Suprapubic skin (tissue), 4 donors: ENCODE measurements at places on chromosomes 7 and 10. TPM values are rescaled to one million over a fixed set of nuclear protein-coding genes. Genes with fewer than 3 reads are reported as not detected.
A peak's percentile ranks its signal among the peaks of the same experiment; 100 is the strongest.

GRCh38 chr7:151399906-151400305 is 9.9 kb downstream of the WDR86 start:
- no peak for DNase-seq
- no peak overlapping the region for H3K27ac ChIP-seq
- H3K4me3 ChIP-seq: peak overlapping the region; percentile 3
- no peaks in the 10 kb centered on the region for H3K27me3 ChIP-seq
- no peaks in the 10 kb centered on the region for H3K36me3 ChIP-seq

GRCh38 chr7:79770063-79770462 is 316.6 kb upstream of the MAGI2 start:
- no peak for DNase-seq
- H3K36me3 ChIP-seq: no peaks in the 10 kb centered on the region
- H3K27ac ChIP-seq: no peak overlapping the region
- no peak overlapping the region for H3K4me3 ChIP-seq

DNA sequence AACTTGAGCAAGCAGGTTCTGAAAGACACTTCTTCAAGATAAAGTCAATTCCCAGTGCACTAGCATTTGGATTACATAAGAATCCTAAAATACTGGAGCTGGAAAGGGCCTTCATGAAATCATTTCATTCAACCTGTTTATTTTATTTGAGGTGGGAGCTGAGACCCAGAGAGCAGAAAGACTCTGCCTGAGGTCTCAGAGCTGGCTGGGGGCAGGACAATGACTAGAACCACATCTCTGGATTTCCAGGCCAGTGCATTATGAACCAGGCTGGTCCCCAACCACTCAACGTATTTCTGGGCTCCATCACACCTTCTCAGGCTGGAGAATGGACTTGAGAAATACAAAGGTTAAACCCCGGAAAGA is 8.4 kb downstream of the ANXA11 start:
- DNase-seq: no peak
- peak overlapping the region; percentile 69 for H3K27ac ChIP-seq
- H3K4me1 ChIP-seq: peaks cover 80% of the 10 kb centered on the region
- H3K36me3 ChIP-seq: no peaks in the 10 kb centered on the region
- no peaks in the 10 kb centered on the region for H3K27me3 ChIP-seq

DNA sequence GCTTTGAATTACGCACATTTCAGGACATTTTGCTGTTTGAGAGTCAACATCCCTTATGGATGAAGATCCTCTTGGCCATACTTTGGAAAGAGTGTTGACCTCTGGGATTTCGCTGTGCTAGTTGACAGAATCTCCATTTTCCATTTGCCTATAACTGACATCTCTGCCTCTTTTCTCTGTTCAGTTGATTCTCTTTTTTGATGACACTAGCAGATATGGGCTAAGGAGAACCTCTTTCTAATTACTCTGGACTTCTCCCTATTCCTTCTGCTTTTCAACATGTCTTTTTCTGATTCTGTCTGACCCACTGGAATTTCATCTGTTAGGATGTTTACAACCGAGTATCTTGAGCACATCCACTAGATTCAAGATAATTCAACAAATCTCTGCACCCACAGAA is 311.5 kb downstream of the CAMK1D start:
- no peaks in the 10 kb centered on the region for H3K36me3 ChIP-seq
- H3K27ac ChIP-seq: no peak overlapping the region
- no peak for DNase-seq
- peaks cover 4% of the 10 kb centered on the region for H3K4me1 ChIP-seq
- no peaks in the 10 kb centered on the region for H3K27me3 ChIP-seq
- no peak overlapping the region for H3K4me3 ChIP-seq

DNA sequence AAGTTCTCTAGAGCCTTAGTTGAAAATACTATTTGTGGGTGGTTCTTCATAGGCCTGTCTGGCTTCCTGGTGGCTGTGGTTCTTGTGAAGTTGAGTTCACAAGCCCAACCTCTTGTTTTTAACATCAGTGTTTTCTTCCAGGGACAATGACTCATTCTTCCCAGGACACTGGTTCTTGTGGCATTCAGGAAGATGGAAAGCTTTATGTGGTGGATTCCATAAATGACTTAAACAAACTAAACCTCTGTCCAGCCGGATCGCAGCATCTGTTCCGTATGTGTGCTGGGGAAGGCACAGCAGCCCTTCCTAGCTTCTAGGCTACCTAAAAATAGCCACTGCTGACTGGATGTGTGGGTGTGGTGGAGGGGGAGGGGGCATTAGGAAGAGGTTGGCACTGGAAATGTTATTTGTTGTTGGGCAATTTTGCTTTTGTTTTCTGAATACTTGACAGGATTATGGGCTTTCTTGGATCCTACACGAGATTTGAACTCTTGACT is 3.9 kb downstream of the LSMEM1 start:
- DNase-seq: peak; percentile 64
- H3K27ac ChIP-seq: peak overlapping the region; percentile 71
- no peak overlapping the region for H3K4me3 ChIP-seq
- H3K36me3 ChIP-seq: no peaks in the 10 kb centered on the region
- H3K4me1 ChIP-seq: peaks cover 45% of the 10 kb centered on the region
- no peaks in the 10 kb centered on the region for H3K27me3 ChIP-seq

GRCh38 chr10:3774814-3775695 is 10.0 kb downstream of the KLF6 start:
- H3K27ac ChIP-seq: peak overlapping the region; percentile 100
- no peaks in the 10 kb centered on the region for H3K27me3 ChIP-seq
- DNase-seq: no peak
- H3K4me1 ChIP-seq: peaks cover 54% of the 10 kb centered on the region

- H3K27ac ChIP-seq: no peak overlapping the region
- H3K4me1 ChIP-seq: no peaks in the 10 kb centered on the region
- no peak overlapping the region for H3K4me3 ChIP-seq
- H3K27me3 ChIP-seq: no peaks in the 10 kb centered on the region
- no peak for DNase-seq
Measured at GRCh38 chr7:37786741-37787569, 61.4 kb upstream of the NME8 start.

DNA sequence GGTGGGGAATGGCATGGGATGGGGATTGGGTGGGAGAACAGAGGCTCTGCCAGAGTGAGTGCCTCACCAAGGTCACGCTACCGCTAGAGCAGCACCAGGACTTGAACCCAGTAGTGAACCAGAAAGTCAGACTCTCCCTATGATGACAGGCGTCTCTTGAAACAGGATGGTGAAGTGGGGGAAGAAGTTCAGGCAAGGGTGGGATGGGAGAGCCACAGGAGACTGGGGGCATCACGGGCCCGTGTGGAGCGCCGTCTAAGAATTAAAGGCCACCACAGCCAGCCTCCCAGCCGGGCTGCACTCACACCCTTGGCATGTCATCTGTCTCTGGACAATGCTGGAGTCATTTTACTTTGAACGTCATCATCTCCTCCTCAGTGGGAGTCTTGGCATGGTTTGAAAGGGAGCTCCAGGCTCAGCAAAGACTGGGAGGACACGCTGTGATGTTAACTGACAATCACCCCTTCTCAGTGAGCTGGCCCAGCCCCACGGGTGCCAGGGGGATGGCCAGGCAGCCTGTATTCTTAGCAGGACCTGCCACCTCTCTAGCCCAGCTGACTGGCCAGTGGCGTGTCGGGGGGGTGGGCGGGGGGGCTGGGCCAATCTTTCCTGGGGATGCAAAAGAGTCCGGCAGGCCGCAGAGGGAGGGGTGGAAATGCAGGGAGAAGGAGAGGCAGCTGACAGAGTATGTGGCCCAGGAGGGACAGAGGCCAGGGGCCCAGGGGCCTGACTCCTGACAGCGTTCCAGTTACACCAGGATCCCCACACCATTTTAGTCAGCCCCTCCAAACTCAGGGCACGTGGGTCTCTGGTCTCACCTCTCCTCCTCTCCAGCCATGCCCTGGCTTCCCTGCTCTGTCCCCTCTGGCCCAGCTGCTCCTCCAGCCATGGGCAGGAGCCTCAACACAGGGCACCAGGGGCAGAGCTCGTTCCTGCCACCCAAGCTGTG is 96.2 kb downstream of the VOPP1 start:
- H3K36me3 ChIP-seq: peaks cover 7% of the 10 kb centered on the region
- H3K4me1 ChIP-seq: peaks cover 2% of the 10 kb centered on the region
- DNase-seq: no peak
- no peak overlapping the region for H3K4me3 ChIP-seq

GRCh38 chr10:62005281-62005680 is 103.8 kb downstream of the ARID5B start:
- peaks cover 23% of the 10 kb centered on the region for H3K4me1 ChIP-seq
- DNase-seq: no peak
- H3K36me3 ChIP-seq: no peaks in the 10 kb centered on the region
- peak overlapping the region; percentile 30 for H3K27ac ChIP-seq
- H3K4me3 ChIP-seq: no peak overlapping the region
- H3K27me3 ChIP-seq: no peaks in the 10 kb centered on the region

GRCh38 chr7:2808891-2809665 is 35.0 kb downstream of the GNA12 start:
- no peaks in the 10 kb centered on the region for H3K36me3 ChIP-seq
- peaks cover 11% of the 10 kb centered on the region for H3K4me1 ChIP-seq
- H3K4me3 ChIP-seq: no peak overlapping the region
- H3K27ac ChIP-seq: no peak overlapping the region

DNA sequence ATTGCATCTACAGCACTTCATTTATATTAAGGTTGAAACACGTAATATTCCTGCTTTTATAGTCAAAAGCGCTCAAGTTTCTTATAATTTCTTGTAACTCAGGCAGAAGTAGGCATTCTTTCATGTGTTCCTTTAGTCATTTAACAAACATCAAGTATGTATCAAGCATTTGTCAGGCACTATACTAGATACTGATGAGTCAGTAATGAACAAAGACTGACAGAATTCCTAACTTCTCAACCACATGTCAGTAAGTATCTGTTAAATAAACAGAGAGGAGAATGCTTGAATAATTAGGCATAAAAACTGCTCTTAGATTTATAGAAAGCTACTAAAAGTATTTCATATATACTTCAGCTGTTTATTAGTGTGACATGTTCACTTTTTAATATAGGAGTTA is 9.9 kb downstream of the CRPPA start:
- no peak for DNase-seq
- H3K4me1 ChIP-seq: no peaks in the 10 kb centered on the region
- no peak overlapping the region for H3K4me3 ChIP-seq
- no peak overlapping the region for H3K27ac ChIP-seq
- H3K27me3 ChIP-seq: no peaks in the 10 kb centered on the region
- H3K36me3 ChIP-seq: no peaks in the 10 kb centered on the region

DNA sequence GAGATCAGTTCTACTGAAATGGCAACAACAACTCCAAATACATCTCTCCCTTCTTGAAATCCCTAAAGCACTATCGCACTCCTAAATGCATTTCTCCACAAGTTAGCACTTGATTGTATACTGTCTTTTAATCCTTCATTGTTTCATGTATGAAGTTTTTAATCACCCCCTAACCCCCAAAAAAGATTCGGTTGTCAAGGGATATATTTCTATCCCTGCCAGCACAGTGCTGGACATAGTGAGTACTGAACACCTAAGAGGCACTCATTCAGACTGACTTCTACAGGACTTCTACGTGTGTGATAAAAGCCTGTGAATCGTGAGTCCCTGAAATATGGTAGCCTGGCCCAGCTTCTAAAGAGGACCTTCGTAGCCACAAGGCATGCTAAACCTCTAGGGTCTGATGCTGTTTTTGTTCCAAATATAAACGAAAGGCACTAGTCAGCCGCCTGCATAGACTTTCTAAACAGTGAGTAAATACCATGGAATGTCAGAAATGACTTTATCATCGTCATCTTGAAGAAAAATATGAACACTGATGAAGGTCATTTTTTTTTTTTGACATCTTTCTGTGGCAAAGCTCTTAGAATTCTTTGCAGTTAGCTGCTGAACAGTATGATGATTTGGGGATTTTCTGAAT is 14.6 kb upstream of the ZSCAN21 start:
- H3K4me1 ChIP-seq: peaks cover 17% of the 10 kb centered on the region
- no peaks in the 10 kb centered on the region for H3K27me3 ChIP-seq
- no peak overlapping the region for H3K4me3 ChIP-seq
- peaks cover 68% of the 10 kb centered on the region for H3K36me3 ChIP-seq
- H3K27ac ChIP-seq: no peak overlapping the region

GRCh38 chr7:124072603-124073309 is 39.9 kb upstream of the TMEM229A start:
- H3K4me1 ChIP-seq: no peaks in the 10 kb centered on the region
- no peak overlapping the region for H3K4me3 ChIP-seq
- no peaks in the 10 kb centered on the region for H3K27me3 ChIP-seq
- H3K36me3 ChIP-seq: no peaks in the 10 kb centered on the region

GRCh38 chr7:36348771-36349170 is 40.9 kb upstream of the ANLN start:
- no peaks in the 10 kb centered on the region for H3K36me3 ChIP-seq
- H3K27me3 ChIP-seq: no peaks in the 10 kb centered on the region
- no peak for DNase-seq
- no peak overlapping the region for H3K4me3 ChIP-seq
- H3K27ac ChIP-seq: no peak overlapping the region

DNA sequence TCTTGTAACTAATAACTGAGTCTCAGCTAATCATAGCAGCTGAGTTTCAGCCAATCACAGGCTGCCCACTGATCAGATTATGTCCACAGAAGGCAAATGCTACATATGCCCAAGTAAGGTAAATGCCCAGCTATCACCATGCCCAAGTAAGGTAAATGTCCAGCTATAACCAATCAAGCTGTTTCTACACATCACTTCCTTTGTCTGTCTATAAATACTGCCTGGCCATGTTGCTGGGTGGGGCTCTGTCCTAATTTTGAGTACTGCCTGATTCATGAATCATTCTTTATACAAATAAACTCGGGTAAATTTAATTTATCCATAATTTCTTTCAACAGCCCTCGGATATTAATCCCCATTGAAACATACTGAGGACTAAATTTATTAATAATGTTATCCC is 312.4 kb downstream of the CACNA2D1 start:
- no peak overlapping the region for H3K27ac ChIP-seq
- H3K27me3 ChIP-seq: no peaks in the 10 kb centered on the region
- no peak overlapping the region for H3K4me3 ChIP-seq
- H3K36me3 ChIP-seq: no peaks in the 10 kb centered on the region
- no peak for DNase-seq

Gene IPMK
- 16.6 TPM for total RNA-seq

Gene HIP1
- 20.7 TPM for total RNA-seq

Gene SPOCK2
- 2.0 TPM for total RNA-seq

Gene TCAF2
- total RNA-seq: 8.5 TPM

Gene GPR37
- 6.6 TPM for total RNA-seq

Gene IFIT3
- total RNA-seq: 2.0 TPM

Gene C10orf143
- total RNA-seq: 4.9 TPM

Gene CCDC146
- 65.1 TPM for total RNA-seq

Gene AS3MT
- total RNA-seq: 1.4 TPM

Gene REEP3
- 30.8 TPM for total RNA-seq

Gene ACTL6B
- total RNA-seq: not detected

Gene EIF5AL1
- total RNA-seq: not detected
